Neural crest cell (in vitro differentiated cells): ENCODE measurements at places on chromosomes 11 and 22. TPM values are rescaled to one million over a fixed set of nuclear protein-coding genes. Genes with fewer than 3 reads are reported as not detected.

DNA sequence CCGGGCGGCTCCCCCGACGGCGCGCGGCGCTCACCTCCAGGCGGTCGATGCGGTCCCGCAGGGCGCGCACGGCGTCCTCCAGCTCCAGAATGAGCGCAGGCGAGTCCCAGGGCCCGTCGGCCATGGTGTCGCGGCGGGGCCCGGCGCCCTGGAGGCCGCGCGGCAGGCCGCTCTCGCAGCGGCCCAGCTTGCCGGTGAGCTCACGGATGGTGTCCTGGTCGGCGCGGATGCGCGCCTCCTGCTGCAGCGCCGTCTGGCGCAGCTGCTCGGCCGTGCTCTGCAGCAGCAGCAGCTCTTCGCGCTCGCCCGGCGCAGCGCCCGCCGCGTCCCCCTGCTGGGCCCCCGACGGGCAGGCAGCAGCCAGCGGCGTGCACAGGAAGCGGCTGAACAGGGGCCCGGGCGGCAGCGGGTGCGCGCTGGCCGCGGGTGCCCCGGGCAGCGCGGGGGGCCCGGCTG, 599 bp downstream of the NPTXR start:
- DNase-seq: peak; percentile 53

DNA sequence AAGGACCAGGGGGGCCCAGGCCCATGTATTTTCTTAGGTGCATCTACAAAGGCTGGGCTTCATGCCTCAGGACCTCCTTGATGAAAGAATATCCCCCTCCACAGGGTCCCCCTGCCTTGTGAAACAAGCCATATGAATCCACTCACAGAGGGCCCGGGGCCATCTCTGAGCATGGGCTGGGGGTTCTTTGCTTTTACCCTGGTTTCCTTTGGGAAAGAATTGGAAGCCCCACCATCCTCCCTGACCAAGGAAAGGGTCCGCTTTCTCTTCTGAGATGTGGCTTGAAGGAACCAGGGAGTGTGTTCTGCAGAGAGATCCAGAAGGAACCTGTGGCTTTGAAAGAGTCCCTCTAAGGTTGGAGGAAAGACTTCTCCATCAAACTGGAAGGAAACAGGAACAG, 9.2 kb upstream of the ANO1 start:
- DNase-seq: no peak

Gene OR2AG1
- not detected in 2 replicates for total RNA-seq

DNA sequence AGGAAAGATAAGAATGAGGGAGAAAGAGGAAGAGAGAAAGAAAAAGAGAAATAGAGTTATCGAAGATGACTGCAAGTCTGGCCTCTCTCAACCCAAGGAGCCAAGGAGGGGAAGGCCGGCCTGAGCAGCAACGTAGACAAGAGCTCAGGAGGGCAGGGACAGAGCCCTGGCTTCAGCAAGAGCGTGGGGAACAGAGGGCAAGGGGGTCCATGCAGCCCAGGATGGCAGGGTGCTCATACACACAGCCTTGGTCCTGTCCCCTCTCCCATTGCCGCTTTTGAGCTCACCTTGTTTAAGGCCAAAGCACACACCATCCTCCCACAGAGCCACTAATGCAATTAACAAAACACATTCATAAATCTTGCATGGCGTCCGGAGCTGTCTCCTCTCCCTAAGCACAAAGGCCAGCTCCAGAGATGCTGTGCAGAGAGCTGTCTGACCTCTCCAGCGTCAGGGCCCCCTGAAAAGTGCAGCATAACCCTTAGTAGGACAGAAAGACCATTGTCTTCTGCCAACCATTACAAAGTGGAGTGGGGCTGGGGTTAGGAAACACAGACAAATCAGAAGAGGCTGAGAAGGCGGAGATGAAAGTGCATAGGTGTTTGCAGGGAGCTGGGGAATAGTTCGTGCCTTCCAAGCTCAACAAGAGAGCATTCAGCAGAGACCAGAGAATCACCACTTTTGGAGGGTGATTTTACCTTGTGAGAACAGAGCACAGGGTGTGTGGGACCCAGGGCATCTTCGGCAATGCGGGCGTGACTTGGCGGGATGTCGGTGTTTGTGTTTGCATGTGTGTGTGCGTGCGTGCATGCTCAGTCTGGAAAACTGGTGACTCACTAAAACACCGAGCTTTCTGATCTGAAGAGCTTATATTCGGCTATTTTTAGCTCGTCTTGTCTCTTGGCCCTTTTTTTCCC, 28.2 kb upstream of the JAM3 start:
- no peak for DNase-seq

GRCh38 chr11:111183706-111184105, 61.8 kb upstream of the POU2AF2 start:
- DNase-seq: no peak

- DNase-seq: no peak
Observed at GRCh38 chr11:45089251-45089650, 57.2 kb upstream of the PRDM11 start.

DNA sequence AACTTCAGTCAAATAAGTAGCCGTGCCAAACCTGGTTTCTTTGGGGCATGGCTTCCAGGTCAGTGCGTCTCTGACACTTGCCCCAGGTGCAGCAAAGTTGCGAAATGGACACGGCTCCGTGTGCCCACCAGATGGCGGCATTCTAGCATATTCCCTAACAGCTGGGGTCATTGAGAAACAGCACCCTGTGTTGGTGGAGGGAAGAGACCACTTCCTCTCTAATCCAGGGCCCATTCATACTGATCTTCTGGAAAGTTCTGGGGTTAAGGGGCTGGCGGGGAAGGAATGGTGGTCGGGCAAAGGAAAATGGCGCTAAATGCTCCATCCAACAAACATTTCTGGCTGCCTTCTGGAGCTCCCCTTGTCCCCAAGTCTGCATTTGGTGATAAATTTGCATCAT, 141.2 kb upstream of the TIMP3 start:
- DNase-seq: peak; percentile 59

- no peak for DNase-seq
Observed at GRCh38 chr22:17411213-17411612, 42.0 kb downstream of the CECR2 start.

Gene OR52I1
- not detected in 2 replicates for total RNA-seq

GRCh38 chr11:70471254-70471653, 72.9 kb downstream of the CTTN start:
- peak; percentile 36 for DNase-seq

Gene MUC6
- total RNA-seq: not detected in 2 replicates

Gene TRIM49
- not detected in 2 replicates for total RNA-seq

DNA sequence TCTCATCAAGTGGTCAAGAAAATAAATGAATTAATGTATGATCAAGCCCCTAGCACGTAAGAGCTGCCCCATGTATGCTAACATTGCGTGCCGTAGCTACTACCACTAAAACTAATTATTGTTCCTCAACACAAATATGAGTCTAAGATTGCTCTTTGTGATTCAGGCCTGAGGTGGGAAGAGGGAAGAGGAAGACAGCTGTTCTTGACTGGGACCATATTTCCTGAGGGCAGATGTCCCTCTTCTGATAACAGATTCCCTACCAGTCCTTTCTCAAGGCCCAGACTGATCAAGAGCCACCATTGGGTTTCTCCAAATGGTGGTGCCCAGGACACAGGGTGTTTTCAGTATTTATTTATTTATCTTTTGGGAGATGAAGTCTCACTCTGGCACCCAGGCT, 87.2 kb upstream of the CADM1 start:
- no peak for DNase-seq

GRCh38 chr11:74571062-74571399, 21.4 kb upstream of the POLD3 start:
- no peak for DNase-seq

GRCh38 chr11:76591416-76591815, 79.1 kb downstream of the LRRC32 start:
- DNase-seq: no peak
